Left forelimb (tissue), 1 donor: ENCODE measurements at places on chromosomes 4 and X.

DNA sequence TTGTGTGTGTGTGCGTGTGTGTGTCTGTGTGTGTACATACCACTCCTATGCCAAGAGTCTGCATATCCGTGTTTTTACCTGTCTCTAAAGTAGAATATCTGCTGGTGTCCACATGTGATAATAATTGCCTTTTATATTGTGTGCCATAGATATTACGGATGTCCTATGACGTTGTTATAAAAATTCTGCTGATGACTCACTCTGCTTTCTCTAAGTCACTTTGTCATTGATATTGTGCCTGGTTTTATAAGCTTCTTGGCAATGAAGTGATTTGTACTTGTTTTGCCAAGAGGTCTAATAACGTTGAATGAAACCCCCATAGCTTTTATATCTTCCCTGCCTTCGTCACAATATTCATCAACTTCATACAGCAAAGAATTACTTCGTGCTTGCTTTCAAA lies 102.6 kb upstream of the C1GALT1C1 start:
- no peak for DNase-seq

- DNase-seq, result no peak
Measured at GRCh38 chrX:117973110-117973807, 143.4 kb downstream of the KLHL13 start.

DNA sequence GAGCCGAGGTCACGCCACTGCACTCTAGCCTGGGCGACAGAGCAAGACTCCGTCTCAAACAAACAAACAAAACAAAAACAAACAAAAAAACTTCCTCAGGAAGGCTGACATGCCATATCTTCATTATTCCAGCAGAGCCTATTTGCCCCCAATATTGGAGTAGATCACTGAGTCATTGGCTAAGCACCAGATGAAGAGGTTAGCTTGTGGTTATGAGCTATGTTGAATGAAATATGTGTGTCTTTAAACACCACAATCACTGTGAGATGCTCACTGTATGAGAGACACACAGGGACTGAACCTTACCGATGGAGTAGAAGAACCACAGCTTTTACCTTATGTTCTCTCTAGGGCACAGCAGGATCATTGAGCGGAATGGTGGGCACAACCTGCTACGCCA lies 122.1 kb upstream of the EOLA2 start:
- no peak for DNase-seq

GRCh38 chr4:54818481-54818880 lies 160.7 kb downstream of the KIT start:
- no peak for DNase-seq

GRCh38 chr4:158397781-158398180 lies 123.9 kb upstream of the RXFP1 start:
- DNase-seq, result no peak
